Stimulated activated CD4-positive, alpha-beta T cell treated with anti-CD3 and anti-CD28 coated beads, Interleukin-1b, Interleukin-23, amount 100 ng/mL, for 4 hours (primary cell): ENCODE measurements at places on chromosomes 13 and 19.
A peak's percentile ranks its signal among the peaks of the same experiment; 100 is the strongest.

DNA sequence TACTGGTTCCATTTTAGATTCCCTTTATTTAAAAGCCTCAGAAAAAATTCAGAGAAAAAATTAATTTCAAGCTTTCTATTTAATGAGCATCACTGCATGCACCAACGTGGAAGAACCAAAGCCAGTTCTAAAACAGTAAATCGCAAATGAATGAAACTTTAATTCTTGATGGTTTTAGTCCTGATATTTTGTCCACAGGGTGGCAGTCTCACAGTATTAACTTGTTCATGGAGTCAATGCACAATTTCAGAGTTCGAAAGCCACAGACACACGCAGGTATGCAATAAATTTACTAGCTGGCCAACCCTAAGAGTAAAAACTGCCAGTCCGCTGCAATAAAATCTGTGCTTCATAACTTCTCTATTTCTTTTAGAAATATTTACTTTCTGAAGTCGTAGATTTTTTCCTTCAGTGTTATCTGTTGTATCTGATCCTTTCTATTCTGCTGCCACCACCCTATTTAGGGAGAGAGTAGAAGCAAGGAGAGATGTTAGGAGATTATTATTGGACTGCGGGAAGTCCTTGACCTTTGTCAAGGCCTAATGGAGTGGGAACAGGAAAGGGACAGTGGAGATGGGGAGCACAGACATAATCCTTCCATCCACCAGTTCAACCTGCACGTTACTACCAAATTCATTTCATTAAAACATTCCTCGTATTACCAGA, 7.0 kb upstream of the WBP4 start:
- no peak for DNase-seq

DNA sequence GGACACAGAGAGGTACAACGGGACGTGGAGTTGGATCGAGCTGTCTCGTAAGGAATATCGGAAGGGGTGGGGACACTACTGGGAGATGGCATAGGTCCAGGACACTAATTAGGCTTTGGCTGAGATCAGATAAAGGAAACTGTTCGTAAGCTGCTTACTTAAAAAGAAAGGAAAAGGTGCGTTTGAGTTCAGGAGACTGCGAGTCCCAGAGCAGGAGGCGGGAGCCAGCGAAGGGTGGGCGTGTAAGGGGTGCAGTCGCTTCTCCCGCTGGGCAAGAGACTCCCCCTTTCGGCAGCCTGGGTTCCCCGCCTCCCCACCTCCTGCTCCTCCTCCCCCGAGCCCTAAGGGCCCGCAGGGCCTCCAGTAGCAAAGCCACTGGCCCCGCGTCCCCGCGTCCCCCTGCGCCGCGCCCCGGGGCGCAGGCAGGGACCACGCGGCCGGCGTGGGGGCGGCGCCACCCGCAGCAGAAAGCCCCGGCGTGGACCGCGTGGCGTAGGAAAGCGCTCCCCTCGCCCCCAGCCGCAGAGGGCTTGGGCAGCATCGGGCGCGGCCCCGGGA, 547 bp downstream of the ABCC4 start:
- peak; percentile 42 for DNase-seq

GRCh38 chr13:28734906-28735305, 16.1 kb upstream of the SLC46A3 start:
- DNase-seq: no peak

DNA sequence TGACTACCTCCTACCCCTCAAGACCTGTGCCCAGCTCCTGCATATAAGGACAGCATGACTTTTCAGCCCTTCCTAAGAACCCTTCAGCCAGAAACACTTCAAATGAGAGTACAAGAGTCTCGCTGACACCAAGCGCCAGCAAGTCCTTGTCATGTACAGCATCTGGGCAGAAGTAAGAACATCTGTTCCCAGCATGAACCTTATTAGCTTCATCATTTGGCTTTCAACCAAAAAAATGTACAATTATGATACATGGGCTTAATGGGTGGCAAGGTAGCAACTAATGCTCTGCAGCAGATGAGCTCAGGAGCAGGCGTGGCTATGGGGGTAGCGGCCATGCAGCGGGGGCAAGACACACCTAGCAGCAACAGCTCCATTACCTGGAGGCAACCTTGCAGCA, 487.6 kb downstream of the COG6 start:
- no peak for DNase-seq

GRCh38 chr19:10235003-10235402, 3.9 kb upstream of the S1PR2 start:
- no peak for DNase-seq

DNA sequence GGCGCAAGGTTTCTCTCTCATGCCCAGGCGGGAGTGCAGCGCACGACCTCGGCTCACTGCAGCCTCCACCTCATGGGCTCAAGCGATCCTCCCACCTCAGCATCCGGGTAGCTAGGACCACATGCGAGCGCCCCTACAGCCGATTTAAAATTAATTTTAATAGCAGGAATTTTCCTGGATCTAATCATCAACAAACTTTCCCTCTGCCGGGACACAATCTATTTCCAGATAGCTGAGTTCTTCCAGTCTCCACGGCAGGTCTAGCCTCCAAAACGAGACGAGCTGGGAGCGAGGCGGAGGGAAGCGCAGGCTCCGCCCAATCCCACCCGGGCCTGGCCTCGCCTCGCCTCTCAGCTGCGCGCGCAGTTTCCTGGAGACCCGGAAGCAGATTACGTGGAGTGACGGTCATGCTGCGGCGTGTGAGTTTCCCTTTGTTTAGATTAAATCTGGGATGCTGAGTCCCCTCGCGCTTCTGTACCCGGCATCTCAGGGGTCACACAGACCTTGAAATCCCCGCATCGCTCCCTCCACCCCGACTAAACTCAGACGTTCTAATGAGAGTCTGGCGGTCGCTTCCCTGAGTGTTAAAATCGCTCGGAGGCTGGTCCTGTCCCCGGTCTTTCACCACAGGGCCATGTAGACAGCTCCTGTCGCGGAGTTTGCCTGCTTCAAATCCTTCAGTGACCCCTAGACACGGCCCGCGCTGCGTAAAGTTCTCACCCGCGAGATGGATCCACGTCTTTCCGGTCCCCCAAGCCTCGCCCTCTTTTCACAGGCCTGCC, at the start of gene ZNF880:
Gene ZNF880, plus strand, starts transcription at position 365 of the 782 bp plus-strand sequence. Its CDS starts 43 bp downstream, at position 408.
- DNase-seq: peak; percentile 92

- DNase-seq: no peak
Observed at GRCh38 chr19:57267291-57267690, 13.0 kb upstream of the ZNF460 start.

DNA sequence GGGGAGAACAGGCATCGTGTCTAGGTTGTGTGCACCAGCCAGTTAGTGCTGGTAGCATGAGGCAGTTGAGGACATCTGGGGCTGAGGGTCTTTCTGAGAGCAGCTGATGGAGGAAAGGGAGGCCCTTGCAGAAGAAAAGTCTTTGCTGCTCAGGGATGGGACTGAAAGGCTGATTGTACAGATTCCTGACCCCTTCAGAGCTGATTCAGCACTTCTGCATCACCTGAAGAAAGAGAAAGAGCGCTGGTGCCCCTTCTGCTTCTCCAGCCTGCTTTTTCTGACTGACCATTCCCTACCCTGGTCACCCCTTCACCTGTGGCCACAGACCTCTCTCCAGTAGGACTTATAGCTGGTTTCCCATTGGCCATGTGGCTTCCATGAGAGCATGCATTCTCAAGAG, 476.2 kb downstream of the TSHZ3 start:
- no peak for DNase-seq

DNA sequence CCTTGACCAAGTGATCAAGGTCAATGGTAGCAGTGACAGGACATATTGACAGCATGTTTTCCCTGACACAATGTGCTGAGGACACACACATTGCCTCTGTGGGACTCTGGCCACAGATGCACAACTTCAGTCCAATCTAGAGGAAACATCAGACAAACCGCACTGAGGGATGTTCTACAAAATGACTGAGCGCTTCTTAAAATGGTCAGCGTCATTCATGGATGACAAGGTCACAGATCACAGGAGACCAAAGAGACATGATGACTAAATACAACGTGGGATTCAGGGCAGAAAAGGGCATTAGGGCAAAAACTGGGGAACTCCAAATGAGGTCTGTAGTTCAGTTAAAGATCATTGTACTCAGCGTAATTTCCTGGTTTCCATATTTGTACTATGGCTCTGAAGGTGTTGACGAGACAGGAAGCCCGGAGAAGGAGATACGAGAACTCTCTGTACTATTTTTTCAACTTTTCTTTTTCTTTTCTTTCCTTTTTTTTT, 20.6 kb downstream of the PBX4 start:
- DNase-seq: no peak

- no peak for DNase-seq
Observed at GRCh38 chr13:28035146-28035782, 46.8 kb upstream of the URAD start.

GRCh38 chr19:36972571-36972970, 56.4 kb downstream of the ZNF568 start:
- DNase-seq: no peak

DNA sequence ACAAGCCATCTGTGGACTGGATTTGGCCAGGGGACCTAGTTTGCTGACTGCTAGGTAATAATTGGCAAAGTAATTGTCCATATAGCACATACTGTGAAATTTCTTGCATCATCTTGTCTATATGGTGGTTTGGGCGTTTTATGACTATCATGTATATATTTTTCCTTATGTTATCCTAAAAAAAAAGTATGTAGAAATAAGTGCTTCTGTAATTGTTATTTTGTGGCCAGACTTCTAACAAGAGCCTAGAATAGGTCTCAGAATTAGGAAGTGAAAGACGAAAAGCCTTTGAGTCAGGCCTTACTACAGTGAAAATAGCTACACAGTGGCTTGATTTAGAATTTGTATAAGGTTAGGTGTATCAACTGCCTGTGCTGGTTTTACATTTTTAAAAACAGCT, 4.2 kb downstream of the FNDC3A start:
- no peak for DNase-seq

GRCh38 chr19:40013991-40014390, 17.1 kb downstream of the ZNF546 start:
- no peak for DNase-seq

DNA sequence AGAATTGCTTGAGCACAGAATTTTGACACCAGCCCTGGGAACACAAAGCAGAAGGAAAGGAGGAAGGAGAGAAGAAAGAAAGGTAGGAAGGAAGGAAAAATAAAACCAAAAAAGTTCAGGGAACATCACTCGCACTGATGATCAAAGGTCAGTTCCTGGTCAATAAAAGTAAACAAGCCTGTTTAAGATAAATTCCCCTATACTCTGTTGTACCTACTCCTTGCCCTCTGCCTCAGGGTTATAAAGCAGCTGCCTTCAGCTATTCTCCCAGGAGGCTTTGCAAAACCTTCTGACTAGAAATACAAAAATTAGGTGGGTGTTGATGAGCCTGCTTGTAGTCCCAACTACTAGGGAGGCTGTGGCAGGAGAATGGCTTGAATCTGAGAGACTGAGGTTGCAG, 14.9 kb upstream of the ZNF91 start:
- no peak for DNase-seq

- DNase-seq: no peak
Observed at GRCh38 chr19:11397089-11397610, 13.0 kb upstream of the EPOR start.

GRCh38 chr13:73542446-73542845, 483.6 kb downstream of the KLF5 start:
- no peak for DNase-seq

GRCh38 chr13:68440874-68441273, 1210.7 kb upstream of the PCDH9 start:
- no peak for DNase-seq

DNA sequence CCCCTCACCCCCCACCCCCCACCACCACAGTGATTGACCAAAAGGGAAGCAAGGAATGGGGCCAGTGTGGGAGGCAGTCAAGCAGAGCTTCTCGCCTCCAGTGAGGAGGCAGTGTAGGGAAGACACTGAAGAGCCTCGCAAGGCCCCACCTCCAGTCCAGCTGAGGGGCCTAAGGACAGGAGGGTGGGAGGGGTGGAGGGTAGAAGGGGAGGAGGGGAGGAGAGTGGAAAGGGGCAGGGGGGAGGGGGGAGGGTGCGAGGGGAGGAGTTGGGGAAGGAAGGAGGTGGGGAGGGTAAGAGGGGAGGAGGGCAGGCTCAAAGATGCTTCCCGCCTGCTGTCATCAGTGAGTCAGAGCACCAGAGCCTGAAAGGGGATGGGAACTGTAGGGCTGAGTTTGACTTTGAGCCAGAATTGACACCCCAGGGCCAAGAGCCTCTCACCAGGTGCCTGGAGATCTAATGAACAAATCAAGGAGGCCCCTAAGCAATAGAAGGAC, 786.2 kb downstream of the UQCRFS1 start:
- DNase-seq: no peak

- DNase-seq: no peak
Observed at GRCh38 chr19:28523619-28524018, 689.3 kb downstream of the UQCRFS1 start.
